ENCODE measurements at places on chromosomes 3 and 15.

DNA sequence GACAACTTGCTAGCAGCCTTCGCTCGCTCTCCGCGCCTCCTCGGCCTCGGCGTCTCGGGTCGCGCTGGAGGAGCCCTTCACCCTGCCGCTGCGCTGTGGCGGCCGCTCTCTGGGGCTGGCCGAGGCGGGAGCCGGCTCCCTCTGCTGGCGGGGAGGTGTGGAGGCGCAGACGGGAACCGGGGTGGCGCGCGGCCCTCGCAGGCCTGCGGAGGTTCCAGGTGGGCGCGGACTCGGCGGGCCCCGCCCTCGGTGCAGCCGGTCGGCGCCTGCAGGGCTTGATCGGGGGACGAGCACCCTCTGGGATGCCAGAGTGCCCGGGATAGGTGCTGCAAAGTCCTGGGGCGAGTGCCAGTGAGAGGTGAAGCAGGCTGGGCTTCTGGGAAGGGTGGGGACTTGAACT lies 989.9 kb downstream of the ROBO2 start:
- no peak for DNase-seq

- DNase-seq = no peak
Observed at GRCh38 chr15:48469681-48470080, 138.5 kb downstream of the DUT start.

GRCh38 chr3:11820531-11821041 lies 26.1 kb downstream of the TAMM41 start:
- DNase-seq = no peak

DNA sequence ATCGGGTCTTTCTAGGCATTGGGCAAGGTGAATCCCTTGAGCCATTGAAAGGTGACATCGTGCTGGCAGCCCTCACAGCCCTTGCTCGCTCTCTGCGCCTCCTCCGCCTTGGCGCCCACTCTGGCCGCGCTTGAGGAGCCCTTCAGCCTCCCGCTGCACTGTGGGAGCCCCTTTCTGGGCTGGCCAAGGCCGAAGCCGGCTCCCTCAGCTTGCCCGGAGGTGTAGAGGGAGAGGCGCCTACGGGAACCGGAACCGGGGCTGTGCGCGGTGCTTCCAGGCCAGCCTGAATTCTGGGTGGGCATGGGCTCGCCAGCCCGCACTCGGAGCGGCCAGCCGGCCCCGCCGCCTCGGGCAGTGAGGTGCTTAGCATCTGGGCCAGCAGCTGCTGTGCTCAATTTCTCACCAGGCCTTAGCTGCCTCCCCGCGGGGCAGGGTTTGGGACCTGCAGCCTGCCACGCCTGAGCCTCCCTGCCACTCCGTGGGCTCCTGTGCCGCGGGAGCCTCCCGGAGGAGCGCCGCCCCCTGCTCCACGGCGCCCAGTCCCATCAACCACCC lies 35.4 kb upstream of the INO80 start:
- no peak for DNase-seq

GRCh38 chr3:50122661-50123391 lies 32.3 kb upstream of the SEMA3F start:
- DNase-seq = no peak

DNA sequence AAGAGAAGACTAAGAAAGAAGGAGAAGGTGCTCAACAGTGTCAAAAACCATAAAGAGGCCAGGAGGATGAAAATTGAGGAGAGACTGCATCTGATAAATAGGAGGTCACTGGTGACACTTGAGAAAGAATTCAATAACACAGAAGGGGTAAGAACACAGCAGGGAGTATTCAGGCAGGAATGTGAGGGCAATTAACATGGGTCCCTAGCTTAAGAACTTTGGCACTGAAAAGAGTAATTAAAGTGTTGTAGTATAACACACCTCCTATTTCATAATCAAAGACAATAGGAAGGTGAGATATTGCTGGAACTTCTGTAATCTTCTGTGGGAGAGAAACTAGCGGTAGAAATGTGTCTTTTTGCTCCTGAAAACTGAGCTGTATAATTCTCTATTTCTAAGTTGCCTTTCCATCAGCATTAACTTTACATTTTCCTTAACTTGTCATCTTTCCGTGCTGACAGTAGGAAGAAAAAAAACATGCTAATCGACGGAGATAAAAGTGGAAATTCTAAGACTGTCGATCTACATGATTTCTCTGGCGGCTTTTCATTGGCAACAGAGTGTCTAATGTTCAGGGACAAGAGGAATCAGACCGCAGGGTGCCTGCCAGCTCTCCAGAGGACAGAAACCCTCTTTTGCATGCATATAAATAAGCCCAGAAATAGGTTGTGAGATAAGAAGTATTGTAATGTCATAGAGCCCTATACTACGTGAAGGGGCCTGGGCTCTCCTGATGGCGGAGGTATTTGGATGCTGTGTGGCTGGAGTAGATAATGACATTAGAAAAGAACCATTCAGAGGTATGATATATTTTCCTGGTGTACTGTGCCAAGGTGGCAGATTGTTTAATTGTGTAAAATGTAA lies 147.9 kb upstream of the GAP43 start:
- DNase-seq = no peak

DNA sequence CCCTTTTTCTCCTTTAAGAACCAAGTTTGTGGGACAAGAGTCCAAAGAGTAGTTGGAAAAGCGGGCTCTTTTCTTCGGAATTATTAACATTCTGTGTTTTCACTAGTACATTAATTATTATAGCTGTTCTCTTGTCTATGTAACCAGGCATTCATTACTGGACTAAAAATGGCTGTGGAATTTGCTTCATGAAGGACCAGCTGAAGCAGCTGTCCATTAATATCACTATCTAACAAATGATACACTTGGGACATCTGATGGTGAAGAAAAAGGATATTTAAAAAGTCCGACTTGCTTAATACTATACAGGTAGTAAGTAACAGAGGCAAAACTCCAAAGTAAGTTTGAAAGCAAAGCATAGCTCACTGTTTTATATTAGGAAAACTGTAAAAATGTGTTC lies 728.9 kb upstream of the DPPA4 start:
- DNase-seq = no peak

DNA sequence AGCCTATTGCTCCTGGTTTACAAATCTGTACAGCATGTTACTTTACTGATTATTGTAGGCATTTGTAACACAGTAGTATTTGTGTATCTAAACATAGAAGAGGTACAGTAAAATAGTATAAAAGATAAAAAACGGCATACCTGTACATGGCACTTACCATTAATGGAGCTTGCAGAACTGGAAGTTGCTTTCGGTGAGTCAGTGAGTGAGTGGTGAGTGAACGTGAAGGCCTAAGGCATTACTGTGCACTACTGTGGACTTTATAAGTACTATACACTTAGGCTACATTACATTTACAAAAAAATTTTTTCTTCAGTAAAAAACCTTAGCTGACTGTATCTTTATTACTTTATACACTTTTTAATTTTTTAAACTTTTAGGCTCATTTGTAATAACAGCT lies 90.9 kb downstream of the RAP2B start:
- no peak for DNase-seq

- no peak for DNase-seq
Observed at GRCh38 chr15:46703020-46703861, 1014.1 kb upstream of the SEMA6D start.

GRCh38 chr3:189724356-189724755 lies 93.2 kb downstream of the TP63 start:
- peak; percentile 55 for DNase-seq

DNA sequence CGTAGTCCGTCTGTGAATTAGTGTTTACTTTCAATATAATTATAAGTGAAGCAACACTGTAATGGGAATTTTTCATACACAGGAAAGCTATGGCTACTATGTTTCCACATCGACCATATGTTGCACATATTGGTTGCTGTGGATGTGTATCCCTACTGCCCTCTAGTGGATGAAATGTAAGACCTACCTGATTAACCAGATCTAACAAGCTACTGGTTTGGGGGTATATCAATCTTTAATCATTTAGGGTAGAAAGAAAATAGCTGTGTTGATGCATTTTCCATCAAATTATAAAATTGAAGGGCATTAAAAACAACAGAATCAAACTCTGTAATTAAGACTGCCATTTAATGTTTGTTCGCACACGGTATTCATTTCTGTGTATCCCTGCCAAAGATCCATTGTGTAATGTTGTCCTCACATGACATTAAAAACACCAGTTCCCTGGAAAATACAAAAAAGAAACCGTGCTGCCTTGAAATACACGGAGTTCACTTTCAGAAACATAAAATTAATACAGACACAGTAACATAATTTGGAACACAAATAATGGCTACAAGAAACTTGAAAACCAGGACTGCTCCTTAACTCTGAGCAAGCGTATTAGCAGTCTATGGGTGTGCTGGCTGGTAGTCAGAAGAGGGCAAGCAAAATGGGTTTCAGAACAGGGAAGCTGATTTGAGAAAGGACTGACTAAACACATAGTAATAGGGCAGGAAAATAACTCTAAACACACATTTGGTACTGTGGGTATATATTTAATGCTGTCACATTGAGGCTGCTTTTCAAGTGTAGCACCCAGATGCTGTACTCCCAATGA lies 125.1 kb downstream of the TIGIT start:
- no peak for DNase-seq

- DNase-seq = peak; percentile 35
Observed at GRCh38 chr3:115698851-115699591, 75.7 kb downstream of the GAP43 start.

- DNase-seq = peak; percentile 74
Observed at GRCh38 chr15:99983886-99984286, 250.6 kb upstream of the LYSMD4 start.

DNA sequence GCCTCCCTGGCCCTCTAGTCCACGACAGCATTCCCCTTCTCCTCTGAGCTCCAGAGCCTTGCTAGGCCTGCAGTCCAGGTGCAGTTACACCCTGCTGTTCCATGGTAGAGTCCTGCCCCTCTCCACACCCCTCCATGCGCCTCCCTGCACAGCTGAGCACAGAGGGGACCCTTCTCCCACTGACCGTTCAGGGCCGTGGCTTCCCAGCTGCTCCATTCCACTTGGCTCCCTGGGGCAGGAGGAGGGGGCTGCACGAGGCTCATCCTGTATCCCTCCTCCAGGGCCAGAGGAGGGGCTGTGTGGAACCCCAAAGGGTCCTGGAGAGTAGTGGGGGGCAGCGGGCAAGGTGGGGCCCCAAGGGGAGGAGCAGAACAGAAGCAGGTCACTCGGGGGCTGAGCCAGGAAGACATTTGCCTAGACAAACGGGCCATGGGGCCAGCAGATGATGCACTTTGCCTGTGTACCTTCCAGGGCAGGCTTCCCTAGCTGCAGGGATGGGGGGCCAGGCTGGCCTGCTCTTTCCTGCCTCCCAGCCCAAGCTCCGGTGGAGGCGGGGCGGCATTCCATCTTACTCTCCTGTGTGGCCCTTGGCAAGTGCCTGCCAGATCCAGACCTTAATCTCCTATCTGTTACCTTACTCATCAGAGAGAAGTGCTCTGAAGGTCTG lies 20.7 kb upstream of the GOLGA6C start:
- peak; percentile 15 for DNase-seq

GRCh38 chr15:59013246-59013873 lies 25.9 kb downstream of the RNF111 start:
- DNase-seq = no peak

DNA sequence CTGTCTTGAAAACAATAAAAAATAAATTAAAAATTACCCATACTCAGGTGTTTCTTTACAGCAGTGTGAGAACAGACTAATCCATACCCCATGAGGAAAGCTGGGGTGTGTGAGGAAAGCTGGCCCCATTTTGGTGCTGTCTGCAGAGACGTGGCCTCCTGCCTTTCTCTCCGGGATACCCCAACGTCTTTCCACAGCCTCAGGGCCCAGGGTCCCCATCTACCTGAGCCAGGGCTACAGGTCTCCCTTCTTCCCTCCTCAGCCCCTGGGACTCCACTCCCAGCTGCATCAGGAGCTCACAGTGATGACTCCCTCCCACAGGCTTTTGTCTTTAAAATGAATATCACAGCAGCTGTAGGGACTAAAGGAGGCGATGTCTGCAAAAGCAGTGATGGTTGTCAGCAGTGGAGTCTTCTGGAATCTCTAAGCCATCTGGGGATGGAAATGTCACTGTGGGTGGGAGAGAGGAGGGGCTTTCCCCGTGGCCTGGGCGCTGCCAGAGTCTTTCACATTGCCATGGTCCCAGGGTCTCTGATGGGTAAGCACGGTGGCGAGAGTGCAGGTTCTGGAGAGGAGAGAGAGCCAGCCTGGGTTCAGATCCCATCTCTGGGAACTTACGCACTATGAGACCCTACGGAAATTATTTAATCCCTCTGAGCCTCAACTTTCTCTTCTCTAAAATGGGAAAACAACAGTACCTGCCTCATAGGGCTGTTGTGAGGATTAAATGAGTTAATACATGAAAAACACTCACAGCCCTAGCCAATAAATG lies 259.3 kb downstream of the PLCL2 start:
- DNase-seq = no peak

DNA sequence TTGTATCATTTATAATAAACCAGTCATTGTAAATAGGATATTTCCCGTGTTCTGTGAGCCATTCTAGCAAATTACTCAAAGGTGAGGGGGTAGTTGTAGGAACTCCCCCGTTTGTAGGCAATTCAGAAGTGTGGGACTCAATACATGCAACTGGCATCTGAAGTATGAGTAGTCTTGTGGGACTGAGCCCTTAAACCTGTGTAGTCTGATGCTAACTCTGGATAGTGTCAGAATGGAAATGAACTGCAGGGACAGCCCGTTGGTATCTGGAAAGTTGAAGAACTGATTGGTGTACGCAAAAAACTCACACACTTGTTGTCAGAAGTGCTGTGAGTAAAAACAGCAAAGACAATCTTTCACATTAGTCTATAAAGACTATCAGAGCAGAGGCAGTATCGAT lies 32.6 kb downstream of the HERC1 start:
- DNase-seq = no peak

- no peak for DNase-seq
Observed at GRCh38 chr3:76930712-76931111, 109.2 kb upstream of the ROBO2 start.

DNA sequence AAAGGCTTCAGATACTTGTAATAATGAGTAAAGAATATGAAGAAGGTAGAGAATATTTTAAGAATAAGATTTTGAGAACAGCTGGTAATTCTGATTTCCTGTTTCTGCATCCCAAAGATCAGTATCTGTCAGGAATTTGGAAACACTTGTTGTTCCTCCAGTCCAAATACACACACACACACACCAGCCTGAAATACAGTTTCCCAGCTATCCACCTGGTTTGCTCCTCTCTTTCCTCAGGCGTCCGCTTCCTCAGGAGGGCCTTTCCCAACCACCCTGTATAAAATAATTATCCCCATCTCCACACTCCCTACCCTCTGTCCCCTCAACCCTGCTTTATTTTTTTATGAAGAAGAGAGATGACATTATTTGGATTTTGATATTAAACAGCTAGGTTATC lies 2.0 kb upstream of the FSIP1 start:
- DNase-seq = no peak

DNA sequence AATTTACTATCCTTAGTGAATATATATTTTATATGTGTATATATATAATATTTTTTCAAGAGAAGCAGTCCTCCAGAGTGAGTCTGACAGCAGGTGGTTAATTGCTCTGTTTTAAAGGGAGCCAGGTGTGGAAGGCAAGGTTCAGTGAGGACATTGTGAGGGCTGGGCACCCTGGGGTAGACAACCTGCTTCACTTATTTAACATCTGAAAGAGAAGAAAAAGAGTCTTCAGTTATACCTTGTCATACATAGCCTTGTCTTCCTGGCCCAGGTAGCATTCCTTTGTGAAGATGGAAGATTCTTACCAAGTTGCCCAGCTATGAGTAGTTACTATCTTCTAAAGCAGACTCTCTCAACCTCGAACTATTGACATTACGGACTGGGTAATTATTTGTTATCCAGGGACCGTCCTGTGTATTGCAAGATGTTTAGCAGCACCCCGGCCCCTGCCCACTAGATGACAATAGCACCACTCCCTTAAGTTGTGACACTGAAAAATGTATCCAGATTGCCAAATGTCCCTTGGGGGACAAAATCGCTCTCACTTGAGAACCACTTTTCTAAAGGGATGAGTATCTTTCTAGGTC lies 336.0 kb upstream of the TRIM42 start:
- DNase-seq = no peak

All from right hindlimb (tissue), 1 donor.